ENCODE measurements at places on chromosomes 5 and 9.

- no peak for DNase-seq
Observed at GRCh38 chr5:175285261-175285660, 158.7 kb downstream of the DRD1 start.

DNA sequence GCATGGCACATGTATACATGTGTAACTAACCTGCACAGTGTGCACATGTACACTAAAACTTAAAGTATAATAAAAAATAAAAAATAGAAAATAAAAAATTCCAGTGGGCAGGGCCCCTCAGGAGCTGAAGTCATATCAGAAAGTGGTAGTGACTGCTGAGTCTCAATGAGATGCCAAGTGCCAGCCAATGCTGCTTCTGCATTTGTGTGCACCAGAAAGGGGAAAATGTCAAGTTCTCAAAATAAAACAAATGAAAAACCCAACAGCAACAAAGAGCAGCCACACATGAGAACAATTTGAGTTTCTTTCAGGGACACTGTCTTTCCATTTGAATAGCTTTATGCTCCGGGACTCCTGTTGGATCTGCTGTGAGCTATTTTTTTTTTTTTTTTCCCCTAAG lies 117.2 kb upstream of the CCDC112 start:
- no peak for DNase-seq

DNA sequence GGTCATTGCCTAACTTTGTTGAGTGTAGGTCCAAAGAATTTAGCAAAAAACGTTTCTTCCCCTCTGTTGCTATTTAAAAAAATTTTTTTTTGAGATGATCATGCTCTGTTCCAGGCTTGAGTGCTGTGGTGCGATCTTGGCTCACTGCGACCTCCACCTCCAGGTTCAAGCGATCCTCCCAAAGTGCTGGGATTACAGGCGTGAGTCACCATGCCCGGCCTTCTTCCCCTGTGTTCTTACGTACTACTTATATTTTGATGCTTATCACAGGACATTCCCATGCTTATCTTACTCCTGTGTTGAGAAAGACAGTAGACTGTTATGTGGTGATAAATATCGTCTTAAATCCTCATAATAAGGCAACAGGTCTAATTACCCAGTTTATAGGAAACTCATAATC lies 2.5 kb downstream of the ACER2 start:
- DNase-seq: no peak

DNA sequence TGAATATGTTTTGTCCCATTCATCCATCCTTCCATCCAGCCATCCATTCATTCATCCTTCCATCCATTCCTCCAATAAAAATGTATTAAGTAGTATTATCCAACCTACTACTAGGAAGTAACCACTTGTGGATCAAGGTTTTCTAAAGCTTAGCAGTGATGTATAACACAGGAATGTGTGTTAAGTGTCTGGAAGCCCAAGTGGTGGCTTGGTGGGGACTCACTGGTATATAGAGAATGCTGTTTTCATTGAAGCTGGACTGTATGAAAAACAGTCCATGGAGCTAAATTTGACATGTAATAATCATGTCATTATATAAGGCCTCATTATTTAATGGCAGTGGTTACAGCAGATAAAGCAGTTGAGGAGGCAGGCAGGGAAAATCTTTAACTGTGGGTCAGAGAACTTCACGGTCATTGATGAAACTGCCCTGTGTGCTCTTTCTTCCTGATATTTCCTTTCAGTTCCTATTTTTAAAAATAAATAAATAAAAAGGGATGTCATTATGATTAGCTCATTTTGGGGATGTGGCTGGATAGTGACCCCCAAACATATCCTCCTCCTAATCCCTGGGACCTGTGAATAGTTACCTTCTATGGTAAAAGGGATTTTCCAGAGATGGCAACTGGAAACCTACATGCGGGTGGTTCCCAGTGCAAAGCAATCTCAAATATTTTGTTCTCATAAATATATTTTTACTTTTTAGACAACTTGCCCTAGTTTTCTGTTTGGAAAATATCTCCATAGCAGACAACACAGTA lies 82.3 kb downstream of the DAPK1 start:
- no peak for DNase-seq

DNA sequence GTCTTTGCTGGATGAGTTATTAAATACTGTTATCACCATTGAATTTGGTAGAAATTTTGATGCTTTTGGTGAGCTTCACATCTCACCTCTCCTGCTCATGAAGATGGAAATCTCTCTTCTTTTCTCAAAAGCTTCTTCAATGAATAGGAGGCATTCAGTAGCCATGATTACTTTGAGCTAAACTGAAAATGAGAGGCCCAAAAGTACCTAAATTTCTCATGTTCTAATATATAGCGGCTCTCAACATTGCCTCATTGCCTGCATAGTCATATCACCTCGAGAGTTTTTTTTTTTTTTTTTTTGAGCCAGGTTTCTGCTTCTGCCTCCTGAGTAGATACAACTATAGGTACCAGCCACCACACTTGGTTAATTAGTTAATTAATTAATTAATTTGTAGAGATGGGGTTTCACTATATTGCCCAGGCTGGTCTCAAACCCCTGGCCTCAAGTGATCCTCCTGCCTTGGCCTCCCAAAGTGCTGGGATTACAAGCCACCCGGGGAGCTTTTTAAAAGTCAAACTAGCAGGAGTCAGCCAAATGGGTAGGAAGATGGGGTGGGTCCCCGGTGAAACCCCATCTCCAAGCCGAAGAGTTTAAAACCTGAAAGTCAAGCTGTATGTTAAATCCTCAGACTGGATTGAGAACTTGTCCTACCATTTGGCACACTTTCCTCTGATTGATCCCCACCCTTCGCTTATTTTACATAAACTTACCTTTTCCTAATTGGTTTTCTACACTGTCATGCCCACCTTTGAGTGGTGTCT lies 169.0 kb downstream of the DOCK2 start:
- DNase-seq: no peak

GRCh38 chr5:66989286-66989685 lies 207.3 kb downstream of the CD180 start:
- no peak for DNase-seq

DNA sequence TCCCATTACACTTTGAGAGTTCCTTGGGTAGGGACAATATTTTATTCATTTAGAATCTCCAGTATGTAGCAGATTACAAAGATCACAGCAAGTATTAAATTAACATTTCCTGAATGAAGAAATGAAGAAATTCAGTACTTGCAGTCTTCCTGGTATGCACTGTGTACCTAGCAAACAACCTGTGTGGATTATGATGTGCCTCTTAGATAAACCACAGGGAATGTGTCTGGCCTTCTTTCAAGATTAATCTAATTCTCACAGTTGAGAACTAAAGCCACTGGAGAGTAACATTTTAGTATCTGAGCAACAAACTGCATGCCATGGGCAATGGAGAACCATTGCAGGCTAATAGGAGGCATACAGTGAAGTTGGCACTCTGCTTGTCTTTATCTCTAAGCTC lies 199.4 kb downstream of the AP3B1 start:
- DNase-seq: no peak

DNA sequence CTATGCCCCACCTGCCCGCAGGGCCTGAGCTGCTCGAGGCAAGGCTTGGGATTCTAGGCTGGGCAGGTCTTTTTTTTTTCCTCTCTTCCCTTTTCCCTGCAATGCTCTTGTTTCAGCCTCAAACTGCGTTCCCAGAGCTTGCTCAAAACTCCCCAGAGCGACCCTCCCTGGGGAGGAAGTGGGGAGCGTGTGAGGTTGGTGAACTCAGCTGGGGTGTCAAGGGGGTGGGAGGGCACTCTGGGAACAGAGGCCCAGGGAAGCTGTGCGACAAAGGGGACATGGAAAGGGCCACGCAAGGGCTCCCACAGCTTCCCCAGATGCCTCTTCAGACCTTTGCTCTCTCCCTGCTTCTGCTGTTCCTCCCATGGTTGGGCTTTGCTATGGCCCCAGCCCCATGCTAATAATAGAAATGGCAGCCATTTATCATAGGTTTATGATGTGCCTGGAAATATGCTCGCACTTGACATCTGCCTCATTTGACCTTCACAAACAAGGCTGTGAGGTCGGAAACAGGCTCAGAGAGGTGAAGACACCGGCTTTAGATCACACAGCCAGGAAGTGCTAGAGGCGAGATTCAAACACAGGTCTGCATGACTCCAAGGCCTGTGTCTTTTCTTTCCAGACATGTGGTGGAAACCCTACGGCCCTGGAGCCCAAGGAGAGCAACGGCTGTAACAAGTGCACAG lies 40.9 kb upstream of the IL17B start:
- DNase-seq: no peak

GRCh38 chr5:170597109-170597751 lies 93.4 kb downstream of the KCNIP1 start:
- DNase-seq: no peak

- no peak for DNase-seq
Observed at GRCh38 chr5:168365581-168366081, 74.2 kb downstream of the WWC1 start.

DNA sequence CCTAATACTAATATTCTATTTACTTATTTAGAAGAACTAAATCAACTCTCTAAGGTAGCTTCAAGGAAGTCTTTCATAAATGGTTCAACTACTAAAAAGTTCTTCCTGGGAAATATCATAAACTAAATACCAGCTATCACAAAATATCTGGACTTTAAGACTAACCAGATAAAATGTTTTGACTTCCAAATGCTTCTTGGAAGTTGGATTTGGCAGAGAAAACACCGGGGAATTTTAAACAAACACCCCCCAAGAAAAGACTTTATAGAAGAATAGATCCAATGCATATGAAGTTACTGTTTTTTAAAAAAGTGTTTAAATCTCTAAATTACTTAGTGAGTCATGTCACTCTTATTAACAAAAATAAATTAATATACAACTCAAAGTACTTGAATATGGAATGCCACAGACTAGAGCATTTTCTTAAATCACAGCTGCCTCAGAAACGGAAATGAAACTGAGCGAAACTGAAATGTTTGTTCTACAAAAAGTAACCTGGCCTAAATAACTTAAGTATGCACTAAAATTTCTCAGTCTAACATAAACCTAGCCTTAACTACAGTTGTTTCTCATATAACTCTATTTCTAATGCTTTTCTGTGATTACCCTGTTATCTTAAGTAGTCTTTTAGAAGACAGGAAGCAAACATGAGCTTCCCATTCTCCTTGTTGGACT lies 6.8 kb downstream of the ABCA1 start:
- no peak for DNase-seq

DNA sequence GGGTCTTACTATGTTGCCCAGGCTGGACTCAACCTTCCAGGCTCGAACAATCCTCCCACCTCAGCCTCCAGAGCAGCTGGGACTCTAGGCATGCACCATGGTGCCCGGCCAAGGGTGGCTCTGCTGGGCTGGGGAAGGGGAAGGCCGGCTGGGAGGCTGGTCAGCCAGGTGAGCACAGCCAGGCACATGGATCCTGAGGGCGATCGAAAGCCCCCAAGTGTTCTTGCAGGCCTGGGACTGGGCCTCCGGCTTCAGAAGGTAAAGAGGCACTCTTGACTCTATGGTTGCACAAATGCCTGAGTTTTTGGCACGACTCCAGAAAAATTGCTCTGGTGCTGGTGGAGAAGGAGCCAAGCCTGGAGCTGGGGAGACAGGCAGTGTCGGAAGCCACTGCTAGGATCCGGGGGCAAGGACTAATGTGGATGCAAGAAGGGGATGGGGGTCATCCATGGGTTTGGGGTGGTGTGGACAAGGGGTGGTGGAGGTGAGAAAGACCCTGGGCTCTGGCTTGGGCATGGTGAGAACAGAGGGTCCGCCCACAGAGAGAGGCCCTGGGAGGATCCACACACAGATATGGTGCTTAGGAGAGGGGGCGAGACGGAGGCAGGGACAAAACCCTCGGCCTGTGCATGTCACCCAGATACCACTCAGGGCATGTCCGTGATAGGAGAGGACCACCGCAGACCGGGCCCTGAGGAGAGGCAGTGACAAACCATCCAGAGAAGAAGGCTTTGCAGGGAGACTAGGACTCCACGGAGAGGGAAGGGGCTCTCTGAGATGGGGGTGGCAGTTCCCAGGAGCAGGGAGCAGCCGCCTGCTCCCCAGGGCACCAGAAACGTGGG lies 51.1 kb upstream of the COL5A1 start:
- DNase-seq: no peak

- DNase-seq: no peak
Observed at GRCh38 chr5:36403632-36404311, 102.1 kb upstream of the RANBP3L start.

- DNase-seq: no peak
Observed at GRCh38 chr9:126614455-126615244, 922 bp downstream of the LMX1B start.

DNA sequence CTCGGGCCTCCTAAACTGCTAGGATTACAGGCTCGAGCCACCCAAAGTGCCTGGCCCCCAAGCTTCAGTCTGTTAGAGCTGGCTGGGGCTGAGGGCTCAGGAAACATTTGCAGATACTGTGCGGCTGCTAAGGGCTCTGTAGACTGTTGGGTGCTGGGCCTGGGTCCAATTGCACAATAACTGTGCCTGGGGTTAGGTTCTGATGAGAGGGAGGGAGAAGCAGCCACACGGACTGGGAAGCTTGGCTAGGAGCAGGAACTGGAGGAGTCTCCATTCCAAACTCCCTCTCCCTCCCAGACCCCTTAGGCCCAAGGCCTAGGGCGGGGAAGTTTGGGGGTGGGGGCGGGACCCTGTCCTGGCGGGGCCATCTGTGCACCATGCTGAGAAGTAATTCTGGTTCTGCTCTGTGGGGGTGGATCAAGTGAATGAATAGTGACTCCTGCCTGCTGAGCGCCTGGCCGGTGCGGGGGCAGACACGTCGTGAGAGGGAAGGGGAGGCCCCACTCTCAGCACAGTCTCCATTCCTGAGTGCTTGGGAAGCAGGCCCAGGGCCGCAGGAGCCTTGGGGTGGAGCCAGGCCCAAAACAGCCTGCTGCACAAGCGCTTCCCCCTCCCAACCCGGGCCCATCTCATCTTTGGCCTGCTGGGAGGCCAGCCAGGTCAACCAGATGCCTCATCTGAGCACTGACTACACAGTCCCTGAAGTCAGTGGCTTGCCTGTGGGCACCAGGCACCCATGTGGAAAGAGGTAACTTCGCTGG lies 1.5 kb downstream of the ASS1 start:
- DNase-seq: no peak

DNA sequence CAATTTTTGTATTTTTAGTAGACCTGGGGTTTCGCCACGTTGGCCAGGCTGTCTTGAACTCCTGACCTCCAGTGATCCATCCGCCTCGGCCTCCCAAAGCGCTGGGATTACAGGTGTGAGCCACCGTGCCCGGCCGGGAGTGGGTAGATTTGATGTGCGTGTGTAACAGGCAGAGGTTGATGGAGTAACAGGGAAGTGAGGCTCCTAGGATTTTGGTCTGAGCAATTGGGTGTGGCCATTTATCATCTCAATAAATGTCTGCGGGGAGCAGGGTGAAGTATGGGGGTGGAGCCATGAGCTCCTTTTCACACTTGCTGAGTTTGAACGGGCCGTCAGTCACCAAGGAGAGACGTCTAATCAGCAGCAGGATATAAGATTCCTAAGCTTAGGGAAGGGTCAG lies 1.2 kb upstream of the REXO4 start:
- DNase-seq: no peak

GRCh38 chr9:87201351-87201751 lies 254.0 kb upstream of the GAS1 start:
- no peak for DNase-seq

- DNase-seq: no peak
Observed at GRCh38 chr9:109035684-109036423, 22.6 kb upstream of the CTNNAL1 start.

Measured in CD4-positive, alpha-beta T cell treated with Interleukin-6 for 4 hours (primary cell).